ENCODE measurements at places on chromosomes 2 and 18.

- DNase-seq, result no peak
Measured at GRCh38 chr2:75204833-75205232, 5.5 kb upstream of the TACR1 start.

DNA sequence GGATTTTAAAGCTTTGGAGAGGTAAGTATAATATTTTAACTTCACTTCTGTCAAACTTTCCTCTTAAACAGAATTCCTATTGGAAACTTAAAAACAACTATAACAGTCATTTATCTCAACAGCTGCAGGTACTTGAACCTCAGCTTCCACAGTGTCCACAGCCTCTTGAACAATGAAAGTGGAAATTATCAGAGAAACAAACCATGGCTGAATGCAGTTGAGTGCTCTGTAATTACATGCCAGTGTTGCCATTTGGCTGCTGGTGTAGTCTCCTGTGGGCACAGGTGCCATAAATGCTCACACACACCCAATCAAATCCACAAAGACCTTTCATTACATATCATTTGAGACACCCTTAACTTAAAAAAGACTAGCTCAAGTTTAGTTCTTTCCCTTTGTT lies 125.1 kb downstream of the CPS1 start:
- DNase-seq, result no peak

- DNase-seq, result no peak
Measured at GRCh38 chr2:46846536-46846935, 69.1 kb downstream of the MCFD2 start.

DNA sequence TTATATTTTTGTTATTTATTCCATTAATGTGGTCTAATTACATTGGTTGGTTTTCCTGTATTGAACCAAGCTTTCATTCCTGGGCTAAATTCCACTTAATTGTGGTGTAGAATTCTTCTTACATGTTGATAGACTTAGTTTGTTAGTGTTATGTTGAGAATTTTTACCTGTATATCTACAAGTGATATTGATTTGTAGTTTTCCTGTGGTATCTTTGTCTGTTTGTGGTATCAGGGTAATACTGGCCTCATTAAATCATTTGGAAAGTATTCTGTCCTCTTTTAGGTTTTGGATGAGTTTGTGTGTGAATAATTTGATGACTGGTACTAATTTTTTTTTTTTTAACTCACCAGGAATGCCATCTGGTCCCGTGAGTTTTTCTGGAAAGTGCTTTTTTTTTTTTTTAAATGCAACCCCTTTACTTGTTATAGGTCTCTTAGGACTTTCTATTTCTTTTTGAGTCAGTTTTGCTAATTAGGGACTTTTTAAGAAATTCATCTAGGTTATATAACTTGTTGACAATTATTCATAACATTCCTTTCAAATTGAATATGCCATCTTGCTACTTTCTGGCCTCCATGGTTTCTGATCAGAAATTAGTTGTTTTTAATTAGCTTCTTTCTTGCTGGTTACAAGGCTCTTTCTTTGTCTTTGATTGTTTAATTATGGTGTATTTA lies 232.8 kb downstream of the CCDC85A start:
- no peak for DNase-seq

DNA sequence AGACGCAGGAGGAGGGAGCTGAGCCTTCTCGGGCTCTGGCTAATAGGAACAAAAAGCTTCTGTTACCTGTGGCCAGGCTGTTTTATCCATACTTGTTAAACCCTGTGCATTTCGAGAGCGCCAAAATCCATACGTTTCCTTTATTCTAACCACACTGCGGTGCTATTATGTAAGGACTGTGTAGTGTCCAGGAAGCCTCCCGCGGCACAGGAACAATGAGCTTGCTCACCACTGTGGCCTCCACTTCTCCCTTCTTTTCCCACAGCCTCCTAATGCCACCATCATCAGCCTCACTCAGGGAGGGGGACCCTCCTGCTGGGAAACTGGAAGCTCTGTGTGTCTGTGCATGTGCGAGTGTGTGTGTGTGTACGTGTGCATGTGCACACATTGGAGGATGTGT lies 268.5 kb downstream of the HAUS1 start:
- no peak for DNase-seq

GRCh38 chr18:48661421-48661820 lies 122.6 kb downstream of the CTIF start:
- no peak for DNase-seq

- DNase-seq, result no peak
Measured at GRCh38 chr2:104408266-104408665, 445.6 kb upstream of the POU3F3 start.

GRCh38 chr2:37297632-37298031 lies 27.0 kb downstream of the PRKD3 start:
- DNase-seq, result no peak

DNA sequence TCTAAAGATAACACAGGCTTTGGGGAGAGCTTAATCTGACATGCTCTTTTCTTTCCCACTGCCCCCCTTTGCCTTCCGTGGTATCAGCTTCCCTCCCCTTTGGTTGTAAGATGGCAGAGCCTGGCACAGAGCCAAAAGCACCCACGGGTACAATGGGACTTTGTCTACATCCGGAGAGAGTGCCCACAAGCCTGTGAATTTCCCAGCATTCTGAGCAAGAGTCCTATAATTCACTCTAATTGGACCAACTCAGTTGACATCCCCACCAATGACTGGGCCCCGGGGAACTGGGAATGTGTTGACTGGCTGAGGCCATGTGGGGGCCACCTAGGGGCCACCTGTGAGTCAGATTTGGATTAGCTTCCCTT lies 20.1 kb upstream of the C2orf72 start:
- no peak for DNase-seq

- no peak for DNase-seq
Measured at GRCh38 chr2:233059797-233060500, at the start of gene INPP5D. TSS of gene INPP5D (plus strand) at chr2:233060342. CDS start at chr2:233060479, 137 bp downstream.

- no peak for DNase-seq
Measured at GRCh38 chr2:234162861-234163260, 112.4 kb downstream of the SPP2 start.

DNA sequence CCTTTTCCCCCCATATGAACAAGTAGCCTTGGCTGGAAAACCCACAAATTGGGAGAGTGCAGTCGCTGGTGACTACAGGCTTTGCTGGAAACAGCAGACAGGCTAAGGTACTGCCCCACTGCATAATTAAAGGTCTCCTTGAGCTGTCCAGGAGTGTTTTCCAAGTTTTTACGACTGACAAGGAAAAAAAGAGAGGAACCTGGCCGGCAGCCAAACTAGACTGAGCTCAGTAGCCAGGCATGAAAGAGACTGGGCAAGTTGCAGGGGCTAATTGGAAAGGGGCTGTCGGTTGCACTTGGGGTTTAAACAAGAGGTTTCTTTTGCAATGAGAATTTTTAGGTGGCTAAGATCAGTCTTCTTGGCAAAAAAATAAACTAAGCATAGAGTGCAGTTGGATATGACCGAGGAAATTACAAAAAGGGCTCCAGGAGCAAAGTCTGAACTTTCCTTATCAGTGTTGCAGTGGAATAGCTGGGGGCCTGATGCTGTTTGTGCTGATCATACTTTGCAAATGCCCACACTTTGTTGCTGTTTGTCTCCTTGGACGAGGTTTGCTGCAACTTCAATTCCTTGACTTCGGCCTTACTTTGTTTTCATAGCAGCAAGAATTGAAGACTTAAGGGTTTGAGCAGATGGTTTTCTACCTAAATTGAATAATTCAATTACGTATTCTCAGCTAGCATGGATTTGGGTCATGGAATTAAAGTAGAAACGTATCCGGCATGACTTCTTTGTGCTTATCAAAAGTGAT lies 2.1 kb downstream of the GULP1 start:
- peak; percentile 46 for DNase-seq

GRCh38 chr2:171762879-171763573 lies 75.8 kb downstream of the DYNC1I2 start:
- no peak for DNase-seq

DNA sequence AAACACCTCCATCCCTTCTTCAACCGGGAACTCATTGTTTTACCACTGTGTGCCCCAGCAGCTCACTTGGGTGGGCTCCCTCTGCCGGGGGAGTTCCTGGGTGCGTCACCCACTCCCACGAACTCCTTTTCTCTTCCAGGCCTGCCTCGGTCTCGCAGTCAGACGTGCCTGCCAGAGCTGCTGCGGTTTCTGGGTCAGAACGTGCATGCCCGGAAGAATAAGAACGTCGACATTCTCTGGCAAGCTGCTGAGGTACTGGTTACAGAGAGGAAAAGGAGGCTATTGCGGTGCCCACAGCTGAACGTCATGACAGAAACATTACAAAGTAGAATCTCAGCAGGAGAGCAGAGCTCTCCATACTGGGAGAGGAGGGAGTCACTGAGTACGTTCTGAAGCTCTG lies 35.6 kb downstream of the COA5 start:
- DNase-seq, result no peak

- no peak for DNase-seq
Measured at GRCh38 chr18:9701609-9702349, 6.3 kb upstream of the RAB31 start.

DNA sequence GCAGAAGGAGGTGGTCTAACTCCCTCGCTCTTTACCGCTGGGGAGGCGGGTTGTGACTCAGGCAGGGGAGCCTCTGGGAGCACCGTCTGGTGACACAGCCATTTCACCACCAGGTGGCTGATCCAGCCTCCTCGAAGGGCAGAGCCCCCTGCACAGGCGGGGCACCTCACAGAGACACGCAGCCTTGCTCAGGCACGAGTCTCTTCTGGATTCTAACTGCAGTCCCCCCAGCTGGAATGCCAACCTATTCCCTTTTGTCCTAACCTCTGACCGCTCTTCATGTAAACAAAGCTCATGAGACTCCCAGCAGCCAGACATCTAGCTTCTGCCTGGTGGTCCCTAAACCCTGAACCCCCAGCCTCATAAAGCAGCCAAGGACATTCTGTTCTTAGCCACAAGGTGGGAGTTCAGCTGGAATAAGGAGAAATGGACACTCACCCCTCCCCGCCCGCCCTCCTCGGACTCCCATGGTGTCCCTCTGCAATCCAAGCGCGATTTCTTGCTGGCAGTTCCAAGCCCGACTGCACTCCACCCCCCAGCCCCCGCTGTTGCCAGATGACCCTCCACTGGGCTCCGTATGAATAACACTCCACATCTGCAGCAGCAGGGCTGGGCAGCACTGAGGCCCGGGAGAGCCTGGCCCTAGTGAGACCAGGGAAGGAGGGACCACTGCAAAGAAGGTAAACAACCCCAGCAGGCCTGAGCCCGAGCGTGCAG lies 84.3 kb downstream of the TNS1 start:
- no peak for DNase-seq

- no peak for DNase-seq
Measured at GRCh38 chr2:59932341-59932740, 621.1 kb downstream of the BCL11A start.

GRCh38 chr2:5725794-5726463 lies 33.7 kb downstream of the SOX11 start:
- no peak for DNase-seq

DNA sequence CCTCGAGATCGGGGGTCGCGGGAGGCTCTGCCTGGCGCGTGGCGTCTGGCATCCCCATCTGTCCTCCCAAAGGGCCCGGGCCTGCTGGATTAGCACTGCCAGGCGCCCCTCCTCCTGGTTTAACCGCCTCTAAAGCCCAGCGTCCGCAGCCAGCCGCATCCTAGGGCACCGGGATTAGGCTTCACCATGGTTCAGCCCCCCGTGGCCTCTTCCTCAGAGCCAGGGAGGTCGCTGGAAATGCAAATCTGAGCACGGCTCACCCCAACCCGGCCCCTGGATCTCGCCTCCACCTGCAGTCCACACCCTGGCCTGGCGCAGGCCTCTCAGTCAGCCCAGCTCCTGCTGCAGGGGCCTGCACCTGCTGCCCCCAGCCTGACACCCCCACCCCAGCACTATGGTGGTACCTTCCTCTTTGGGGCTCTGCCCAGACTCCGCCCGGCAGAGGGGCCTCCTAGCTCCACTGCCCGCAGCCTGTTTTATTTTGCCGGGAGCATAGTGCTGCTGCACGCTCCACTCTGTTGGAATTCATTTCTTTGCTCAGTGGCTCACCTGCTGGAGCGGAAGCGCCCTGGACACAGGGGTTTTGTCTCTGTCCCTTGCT lies 13.2 kb downstream of the PRELID3A start:
- no peak for DNase-seq

- DNase-seq, result no peak
Measured at GRCh38 chr2:235533616-235534385, 40.0 kb downstream of the AGAP1 start.

DNA sequence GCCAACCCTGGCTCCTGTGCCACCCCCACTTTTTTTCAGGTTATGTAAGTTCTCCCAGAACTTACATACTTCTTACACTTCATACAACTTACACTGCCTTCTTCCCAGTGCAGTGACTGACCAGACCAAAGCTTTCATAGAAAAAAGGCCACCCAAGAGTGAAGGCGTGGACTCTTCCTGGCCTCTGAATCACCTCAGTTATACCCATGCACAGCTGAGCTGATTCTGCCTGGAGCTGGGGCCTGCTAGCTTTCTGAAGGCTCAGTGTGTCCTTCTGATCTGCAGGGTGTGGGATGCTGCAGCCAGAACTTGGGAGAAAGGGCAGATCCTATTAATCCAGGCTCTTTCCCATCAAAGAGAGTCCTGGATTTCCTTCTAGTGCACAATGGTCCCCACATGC lies 216.1 kb downstream of the TTC32 start:
- DNase-seq, result no peak

- DNase-seq, result no peak
Measured at GRCh38 chr2:223528036-223528435, 74.1 kb downstream of the SCG2 start.

- DNase-seq, result no peak
Measured at GRCh38 chr2:88027697-88028389, 11.5 kb upstream of the RNU2-63P start.

- DNase-seq, result no peak
Measured at GRCh38 chr2:190970873-190971506, 43.0 kb downstream of the STAT1 start.

DNA sequence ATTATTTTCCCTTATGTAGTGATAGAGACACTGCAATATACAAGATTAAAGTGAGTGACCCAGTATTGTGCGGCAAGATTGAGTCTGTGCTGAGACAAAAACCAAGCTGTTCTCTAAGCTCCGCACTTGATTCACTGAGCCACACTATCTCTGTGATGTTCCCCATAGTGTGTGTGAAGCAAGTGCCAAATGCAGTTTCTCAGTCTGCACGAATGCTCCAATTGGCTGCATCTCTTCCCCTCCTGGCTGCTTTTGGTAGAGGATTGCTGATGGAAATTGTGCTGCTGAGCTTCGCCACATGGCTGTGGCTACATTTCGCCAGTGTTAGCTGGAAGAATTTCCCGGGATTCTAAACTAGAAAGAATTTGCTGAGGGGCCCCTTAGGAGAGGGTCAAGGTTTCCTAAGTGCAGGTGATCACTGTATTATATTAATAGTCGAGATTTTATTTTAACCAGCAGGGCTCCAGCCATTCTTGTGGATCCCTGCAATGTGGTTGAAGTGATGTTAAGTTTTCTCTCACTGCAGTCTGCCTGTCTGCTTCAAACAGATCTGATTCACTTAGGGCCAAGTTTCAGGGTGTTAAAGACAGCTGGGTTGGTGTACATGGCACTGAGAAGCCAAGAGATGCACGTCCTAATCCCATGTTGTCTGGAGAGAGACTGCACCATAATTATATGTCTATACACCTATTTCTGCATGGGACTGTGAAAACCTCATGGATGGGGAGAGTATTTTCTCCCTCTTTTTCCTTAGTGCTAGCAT lies 317.2 kb downstream of the DCC start:
- DNase-seq, result no peak

DNA sequence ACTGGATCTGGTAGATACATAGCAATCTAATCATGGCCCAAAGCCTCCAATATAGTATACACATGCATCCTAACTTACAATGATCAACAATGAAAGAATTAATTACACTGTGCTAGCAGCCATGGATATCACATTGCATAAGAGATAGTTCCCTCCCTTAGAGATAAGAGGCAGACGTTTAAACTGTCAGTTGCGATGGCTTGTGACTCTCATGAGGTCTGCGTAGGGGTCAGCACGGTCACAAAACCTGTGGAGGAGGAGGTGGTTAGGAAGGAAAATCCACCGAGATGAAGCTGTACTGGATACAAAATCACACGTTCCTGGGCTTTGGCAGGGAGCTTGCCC lies 800 bp upstream of the RALB start:
- DNase-seq, result no peak

All from urothelium cell line (cell line).